ENCODE measurements at places on chromosomes 2 and 18.
A peak's percentile ranks its signal among the peaks of the same experiment; 100 is the strongest.

GRCh38 chr18:38933910-38934510, 1368.4 kb upstream of the CELF4 start:
- no peak for DNase-seq

DNA sequence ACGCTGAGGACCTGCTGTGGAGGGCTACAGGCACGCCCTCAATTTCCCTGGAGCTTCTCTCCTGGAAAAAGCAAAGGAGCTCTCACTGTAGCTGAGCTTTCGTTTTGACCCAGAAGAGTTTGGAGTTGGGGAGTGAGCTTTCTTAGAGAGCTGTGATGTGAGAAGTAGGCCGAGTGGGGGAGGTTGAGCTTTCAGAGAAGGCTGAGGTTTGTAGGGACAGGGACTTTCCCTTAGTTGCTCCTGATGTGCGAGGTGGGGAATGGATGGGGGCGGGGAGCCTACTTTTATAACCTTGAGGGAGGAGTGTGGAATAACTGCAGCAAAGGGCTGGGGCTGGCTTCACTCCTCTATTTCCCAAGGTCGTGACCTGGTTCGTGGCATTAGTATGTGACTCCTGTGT, 47.1 kb downstream of the ZNF532 start:
- DNase-seq: no peak

GRCh38 chr18:7464245-7464966, 102.7 kb upstream of the PTPRM start:
- no peak for DNase-seq

GRCh38 chr2:23250371-23250770, 134.6 kb upstream of the KLHL29 start:
- DNase-seq: no peak

DNA sequence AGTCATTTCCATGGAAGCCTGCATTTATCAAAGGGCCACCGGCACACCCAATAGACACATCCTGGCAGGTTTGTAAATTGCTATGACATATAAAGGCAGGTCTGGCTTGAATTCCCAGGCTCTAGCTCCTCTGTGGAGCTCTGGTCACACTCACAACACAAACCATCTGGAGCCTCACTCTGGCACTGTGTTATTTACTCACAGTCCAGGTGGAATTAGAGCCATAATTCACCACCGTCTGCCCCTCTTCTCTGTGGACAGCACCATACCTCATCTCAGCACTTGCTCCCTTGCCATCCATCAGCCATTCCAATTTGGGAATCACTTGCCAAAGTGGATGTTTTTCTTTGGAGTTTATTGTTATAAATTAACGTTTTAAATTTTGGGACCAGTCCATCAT, 84.3 kb upstream of the OSR1 start:
- no peak for DNase-seq

DNA sequence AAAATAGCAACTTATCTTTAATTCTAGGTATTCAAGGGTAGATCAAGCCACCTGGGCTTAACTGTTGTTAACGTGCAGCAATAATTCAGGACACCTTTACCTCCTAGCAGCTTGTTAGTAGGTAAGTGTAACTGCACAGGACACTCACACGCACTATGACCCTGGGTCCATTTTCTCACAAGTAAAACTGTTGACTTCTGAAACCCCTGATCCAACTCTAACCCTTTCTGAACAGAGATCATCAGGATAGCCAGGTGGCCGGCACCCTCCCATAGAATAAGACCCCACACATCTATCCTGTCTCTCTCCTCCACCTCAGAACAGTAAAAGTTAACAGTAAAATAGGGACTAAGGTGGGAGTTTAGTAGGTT, 610 bp downstream of the SPC25 start:
- DNase-seq: no peak

- no peak for DNase-seq
Observed at GRCh38 chr2:156812496-156812895, 376.3 kb downstream of the GPD2 start.

- no peak for DNase-seq
Observed at GRCh38 chr2:165479856-165480255, 10.4 kb downstream of the CSRNP3 start.

- DNase-seq: peak; percentile 1
Observed at GRCh38 chr18:43396266-43396665, 119.0 kb upstream of the SYT4 start.

GRCh38 chr2:189585226-189585756, 4.7 kb upstream of the SLC40A1 start:
- DNase-seq: no peak

DNA sequence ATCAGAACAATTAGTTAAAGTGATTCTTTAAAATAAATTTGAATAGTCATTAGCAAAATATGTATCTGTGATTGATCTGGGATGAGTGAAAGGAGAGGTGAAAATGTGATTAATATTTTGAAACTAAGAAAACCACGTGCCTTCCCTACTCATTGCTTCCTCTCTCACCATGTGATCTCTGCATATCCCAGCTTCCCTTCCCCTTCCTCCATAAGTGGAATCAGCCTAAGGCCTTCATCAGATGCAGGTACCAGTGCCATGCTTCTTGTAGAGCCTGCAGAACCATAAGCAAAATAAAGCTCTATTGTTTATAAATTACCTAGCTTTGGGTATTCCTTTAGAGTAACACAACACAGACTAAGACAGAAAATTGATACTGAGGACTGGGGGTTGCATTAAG, 11.2 kb upstream of the STAT1 start:
- no peak for DNase-seq

All from skeletal muscle cell (primary cell).